Fibroblast of the aortic adventitia (primary cell): ENCODE measurements at places on chromosomes 5 and 9. TPM values are rescaled to one million over a fixed set of nuclear protein-coding genes. Genes with fewer than 3 reads are reported as not detected.

The S1PR3 gene
- total RNA-seq = 12.8 and 31.1 TPM in 2 replicates

- DNase-seq = peak; percentile 68
Measured at GRCh38 chr5:17216974-17217492, 398 bp upstream of the BASP1 start.

- DNase-seq = no peak
Measured at GRCh38 chr5:141413540-141414069, 818 bp downstream of the PCDHGA10 start.

GRCh38 chr9:14373706-14374105, 59.8 kb upstream of the NFIB start:
- peak; percentile 58 for DNase-seq

GRCh38 chr5:127450046-127450445, 67.4 kb upstream of the PRRC1 start:
- DNase-seq = no peak

GRCh38 chr5:54894957-54895815, 90.2 kb downstream of the ESM1 start:
- DNase-seq = no peak

GRCh38 chr9:136901516-136902258, 15.4 kb downstream of the TRAF2 start:
- DNase-seq = peak; percentile 51

- no peak for DNase-seq
Measured at GRCh38 chr5:135237748-135238103, 161.3 kb downstream of the MACROH2A1 start.

- DNase-seq = no peak
Measured at GRCh38 chr9:37992924-37993349, 76.1 kb downstream of the SHB start.

DNA sequence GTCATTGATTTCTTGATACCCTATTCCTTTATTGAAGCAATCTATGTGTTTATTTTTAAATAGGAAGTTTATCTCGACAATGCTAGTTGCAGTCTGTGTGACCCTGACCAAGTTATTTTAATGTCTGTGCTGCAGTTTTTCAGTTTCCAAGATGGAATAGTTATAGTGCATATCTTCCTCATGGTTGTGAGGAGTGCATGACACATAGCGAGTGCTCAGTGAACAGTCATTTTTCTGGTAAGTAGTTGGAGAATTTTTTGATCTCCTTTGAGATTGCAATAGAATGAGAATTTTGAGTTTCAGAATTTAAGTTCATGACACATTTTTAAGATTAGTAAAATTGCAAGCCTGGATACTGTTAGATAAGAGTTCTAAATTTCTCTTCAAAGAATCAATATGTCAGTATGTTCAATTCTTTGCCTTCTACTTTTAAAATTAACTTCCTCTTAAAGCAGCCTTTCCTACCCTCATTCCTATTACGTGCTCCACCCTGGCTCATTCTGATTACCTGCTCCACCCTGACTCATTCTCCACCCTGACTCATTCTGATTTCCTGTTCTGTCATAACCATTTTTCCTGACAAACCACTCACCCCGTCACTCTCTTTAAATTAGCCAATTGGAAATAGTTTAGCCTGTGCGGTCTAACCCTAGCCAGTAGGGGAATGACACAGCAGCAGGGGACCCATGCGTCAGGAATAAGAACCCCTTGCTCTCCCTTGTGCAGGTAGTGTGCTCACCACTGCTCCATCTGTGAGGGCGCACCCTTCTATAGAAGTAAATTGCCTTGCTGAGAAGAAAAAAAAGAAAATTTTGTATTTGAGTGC, 30.7 kb downstream of the SPIN1 start:
- peak; percentile 31 for DNase-seq
